Lung (tissue), 17 donors: ENCODE measurements at places on chromosomes 1 and 21. TPM values are rescaled to one million over a fixed set of nuclear protein-coding genes. Genes with fewer than 3 reads are reported as not detected.

TEX38 gene
- not detected for polyA plus RNA-seq

GRCh38 chr1:167328816-167329483 lies 108.3 kb downstream of the POU2F1 start:
- DNase-seq: peak; percentile 37

DNA sequence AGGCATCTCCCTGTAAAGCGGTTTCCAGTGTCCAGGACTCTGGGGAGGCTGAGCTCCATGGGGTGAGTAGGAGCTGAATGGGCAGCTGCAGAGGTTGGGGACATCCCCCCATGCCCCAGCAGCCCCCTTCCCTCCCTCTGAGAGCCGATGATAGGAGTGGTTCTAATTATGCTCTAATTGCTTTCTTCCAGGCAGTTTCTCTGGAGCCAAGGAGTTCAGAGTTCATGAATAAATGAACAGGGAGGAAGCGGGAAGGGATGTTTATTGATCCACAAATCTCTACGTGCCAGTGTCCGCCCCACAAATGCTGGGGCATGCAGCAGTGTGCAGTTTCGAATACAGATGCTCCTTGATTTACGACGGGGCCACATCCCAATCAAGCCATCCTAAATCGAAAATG lies 15.6 kb downstream of the NKAIN1 start:
- no peak for DNase-seq

PKP1 gene
- polyA plus RNA-seq: 1.9 TPM

DNA sequence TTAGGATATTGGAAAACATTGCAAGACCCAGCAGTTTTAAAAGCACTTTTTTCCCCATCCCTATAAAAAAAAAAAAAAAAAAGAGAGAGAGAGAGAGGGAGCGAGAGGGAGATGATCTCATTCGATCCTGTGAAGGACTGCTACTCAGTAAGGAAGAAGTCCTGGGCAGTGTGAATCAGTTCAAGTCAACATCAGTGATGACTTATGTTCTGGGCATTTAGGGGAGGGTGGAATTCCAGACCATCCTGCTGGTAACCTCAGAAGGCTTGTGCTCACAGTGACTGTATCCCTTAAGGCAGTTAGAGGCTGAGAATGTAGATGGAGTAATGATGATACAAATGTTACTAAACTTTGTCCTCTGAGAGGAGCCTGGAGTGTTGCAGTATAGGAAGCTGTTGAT lies 151.4 kb downstream of the TGFB2 start:
- DNase-seq: no peak

DNA sequence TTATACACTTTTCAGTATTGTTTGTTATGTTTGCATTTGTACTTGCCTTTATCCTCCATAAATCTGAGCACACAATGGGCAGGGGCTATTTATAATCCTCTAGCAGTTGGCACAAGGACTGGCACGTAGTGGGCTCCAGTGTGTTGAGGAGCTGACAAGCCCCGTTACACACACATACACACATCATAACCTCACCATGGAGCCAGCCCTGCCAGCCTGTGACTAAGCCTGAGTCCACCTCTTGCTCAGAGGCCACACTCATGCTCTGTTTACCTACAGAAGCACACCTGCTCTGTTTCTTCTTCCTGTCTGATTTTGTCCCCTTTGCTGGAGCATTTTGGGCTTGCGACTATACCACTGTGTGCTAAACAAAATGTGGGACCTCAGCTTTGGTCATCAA lies 64.5 kb upstream of the SPATA6 start:
- no peak for DNase-seq

DNA sequence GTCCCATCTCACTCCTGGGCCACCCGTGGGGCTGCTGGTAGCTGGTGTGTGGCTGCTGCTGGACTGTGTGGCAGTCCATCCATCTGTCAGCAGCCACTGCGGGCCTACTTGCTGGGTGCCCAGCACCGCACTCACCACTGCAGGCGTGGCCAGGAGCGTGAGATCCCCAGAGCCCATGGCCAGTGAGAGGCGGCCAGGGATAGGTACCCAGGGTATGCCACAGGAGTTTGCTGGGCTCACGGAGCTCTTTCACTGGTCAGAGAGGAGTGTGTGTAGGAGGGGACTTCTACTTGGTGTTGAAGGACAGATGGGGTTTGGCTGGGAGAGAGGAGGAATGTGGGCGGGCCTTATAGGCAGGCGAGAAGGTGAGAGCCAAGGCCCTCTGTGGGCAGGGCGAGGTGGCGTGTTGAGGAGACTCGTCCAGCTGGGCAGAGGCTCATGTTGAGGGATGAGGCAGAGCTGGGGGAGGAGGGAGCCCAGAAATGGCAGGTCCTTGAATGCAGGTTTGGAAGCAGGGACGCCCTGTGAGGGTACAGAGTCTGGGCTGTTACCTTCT lies 15.0 kb downstream of the QSOX1 start:
- peak; percentile 15 for DNase-seq

GRCh38 chr1:11377001-11377583 lies 101.9 kb upstream of the DISP3 start:
- DNase-seq: no peak

- DNase-seq: no peak
These were observed 56.5 kb downstream of the FOXO6 start for GRCh38 chr1:41417746-41418145.

DNA sequence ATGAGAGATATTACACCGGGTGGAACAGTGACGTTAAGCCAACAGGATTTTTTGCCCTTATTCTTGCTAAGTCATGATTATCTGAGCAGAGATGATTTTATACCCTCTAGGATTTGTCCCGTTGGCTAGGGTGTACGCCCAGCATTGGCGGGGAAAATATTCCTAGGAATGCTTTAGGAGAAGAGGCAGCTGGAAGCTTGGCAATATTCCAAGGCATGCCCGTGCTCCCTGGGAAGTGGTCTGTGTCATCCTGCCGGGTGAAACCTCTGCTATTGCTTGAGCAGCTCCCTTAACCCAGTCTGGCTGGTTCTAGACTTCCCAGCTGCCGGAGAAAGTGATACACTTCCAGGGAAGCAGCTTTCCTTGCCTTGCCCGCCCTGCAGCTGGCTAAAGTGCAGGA lies 16.2 kb downstream of the CHRNB2 start:
- peak; percentile 73 for DNase-seq

GRCh38 chr1:217946511-217946910 lies 315.4 kb downstream of the SPATA17 start:
- DNase-seq: no peak

GRCh38 chr1:177703888-177704446 lies 265.9 kb downstream of the SEC16B start:
- DNase-seq: no peak

DNA sequence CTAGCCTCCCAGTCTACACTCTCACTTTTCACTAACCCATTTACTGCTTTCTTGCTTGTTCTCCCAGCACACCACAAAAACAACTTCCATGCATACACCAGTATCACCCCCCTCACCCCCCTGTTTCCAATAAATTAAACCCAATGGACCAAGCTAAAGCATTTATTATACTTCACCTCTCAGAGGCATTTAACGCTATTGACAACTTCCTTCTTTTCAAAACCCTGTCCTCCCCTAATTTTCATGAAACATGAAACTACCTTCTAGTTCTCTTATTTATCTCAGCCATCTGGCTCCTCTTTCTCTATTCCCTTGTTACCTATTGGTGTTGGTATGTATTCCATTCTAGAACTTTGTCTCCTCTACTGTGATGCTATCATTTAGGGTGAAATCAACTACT lies 32.3 kb downstream of the PTPRC start:
- DNase-seq: no peak
